ENCODE measurements at places on chromosomes 2 and 18.

DNA sequence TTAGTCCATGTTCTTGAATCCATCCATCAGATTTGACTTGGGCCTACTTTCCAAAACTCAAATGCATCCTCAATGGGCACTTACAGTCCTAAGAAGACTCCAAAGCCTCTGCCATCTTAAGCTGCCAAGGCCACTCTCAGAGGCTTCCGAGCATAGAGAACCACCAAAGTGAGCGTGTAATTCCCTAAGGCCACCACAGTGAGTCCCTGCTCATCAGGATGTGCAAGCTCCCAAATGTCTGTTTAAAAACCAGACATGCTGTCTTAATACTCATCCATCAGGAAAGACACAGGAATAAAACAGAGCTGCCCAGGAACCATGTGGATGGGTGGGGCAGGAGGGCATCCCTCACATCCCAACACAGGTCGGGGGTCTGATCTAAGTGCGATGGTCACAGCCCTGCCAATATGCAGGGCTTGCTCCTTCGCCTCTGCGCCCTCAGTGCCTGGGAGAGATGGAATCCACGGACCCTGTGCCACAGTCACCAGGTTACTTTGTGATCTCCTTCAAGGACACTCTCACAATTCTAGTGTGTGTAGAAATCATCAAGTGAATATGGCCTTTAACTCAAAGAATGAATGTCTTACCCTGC is 80.4 kb downstream of the POLR1A start:
- DNase-seq, result no peak

- no peak for DNase-seq
These were observed 159.9 kb downstream of the PDE1A start for GRCh38 chr2:182266909-182267308.

- DNase-seq, result no peak
These were observed 69.5 kb upstream of the PELI1 start for GRCh38 chr2:64213532-64214275.

DNA sequence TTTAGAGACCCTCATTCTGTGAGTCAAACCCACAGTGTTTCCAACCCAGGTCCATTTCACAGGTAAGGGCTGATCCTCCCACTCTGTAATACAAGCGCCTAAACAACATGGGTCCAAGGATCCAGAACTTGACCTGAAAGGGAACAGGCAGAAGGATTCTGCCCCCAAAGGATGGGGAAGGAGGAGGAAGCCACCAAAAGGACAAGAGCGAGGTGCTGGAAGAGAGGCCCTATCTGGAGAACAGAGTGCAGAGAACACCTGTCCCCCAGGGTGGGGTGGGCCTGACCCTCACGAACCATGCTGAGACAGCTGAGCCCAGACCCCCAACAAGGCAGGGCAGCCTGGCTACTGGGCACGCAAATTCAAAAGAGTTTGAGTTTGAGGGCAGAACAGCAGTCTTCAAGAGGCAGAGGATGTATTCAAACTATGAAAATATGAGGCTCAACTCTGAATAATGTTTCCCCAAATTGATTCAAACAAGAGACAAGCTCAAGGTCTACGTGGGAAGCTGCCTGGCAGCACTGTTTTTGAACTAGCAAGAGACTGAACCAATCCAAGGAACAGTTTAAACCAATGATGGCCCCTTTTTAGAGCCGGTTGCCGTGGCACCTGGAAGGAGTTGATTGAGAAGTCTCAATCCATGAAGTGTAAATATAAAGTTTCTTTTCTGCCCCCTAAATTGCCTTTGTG is 212.7 kb downstream of the ALPK2 start:
- DNase-seq, result no peak

DNA sequence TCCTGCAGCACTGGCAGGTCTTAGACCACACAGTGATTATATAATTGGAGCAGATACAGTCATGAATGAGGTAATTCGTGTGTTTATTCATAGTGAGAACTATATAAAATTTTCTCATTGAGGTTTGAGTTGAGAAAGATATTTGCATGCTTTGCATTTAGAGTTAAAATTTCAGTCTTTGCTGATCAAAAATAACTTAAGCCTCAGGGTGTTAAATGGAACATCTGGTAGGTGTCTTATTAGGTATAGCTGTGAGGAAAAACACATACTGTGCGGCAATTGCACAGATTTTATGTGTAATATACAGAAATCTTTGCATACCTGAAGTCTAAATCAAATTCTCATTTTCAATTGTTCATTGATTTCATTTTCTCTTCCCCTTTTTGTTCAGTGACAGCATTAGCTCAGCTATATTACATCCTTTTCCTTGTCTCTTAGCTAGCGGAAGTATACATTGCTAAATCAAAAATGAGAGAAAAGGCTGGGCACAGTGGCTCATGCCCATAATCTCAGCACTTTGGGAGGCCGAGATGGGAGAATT is 21.2 kb downstream of the GORASP2 start:
- no peak for DNase-seq

- DNase-seq, result no peak
These were observed 5.8 kb upstream of the SAG start for GRCh38 chr2:233301811-233302210.

- no peak for DNase-seq
These were observed 2108.8 kb upstream of the PIK3C3 start for GRCh38 chr18:39846265-39846664.

GRCh38 chr2:138020432-138020831 is 56.2 kb downstream of the HNMT start:
- no peak for DNase-seq

DNA sequence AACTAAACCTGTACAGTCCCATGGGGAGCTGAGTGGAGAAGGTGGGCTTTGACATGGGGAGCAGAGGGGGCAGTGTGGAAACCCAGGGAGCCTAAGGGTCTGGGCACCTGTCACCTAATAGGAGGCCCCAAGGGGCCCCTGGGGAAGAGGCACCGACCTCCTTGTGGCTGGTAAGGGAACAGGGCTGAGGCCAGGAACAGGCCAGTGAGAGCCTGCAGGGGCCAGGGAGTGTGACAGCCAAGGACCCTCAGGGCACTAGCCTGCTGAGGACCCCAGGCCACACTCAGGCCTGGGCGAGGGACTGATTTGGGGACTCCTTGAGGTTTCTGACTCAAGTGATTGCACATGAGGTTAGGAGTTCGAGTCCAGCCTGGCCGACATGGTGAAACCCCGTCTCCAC is 24.5 kb upstream of the ALPP start:
- DNase-seq, result no peak

GRCh38 chr2:164599954-164600589 is 21.2 kb downstream of the GRB14 start:
- no peak for DNase-seq

DNA sequence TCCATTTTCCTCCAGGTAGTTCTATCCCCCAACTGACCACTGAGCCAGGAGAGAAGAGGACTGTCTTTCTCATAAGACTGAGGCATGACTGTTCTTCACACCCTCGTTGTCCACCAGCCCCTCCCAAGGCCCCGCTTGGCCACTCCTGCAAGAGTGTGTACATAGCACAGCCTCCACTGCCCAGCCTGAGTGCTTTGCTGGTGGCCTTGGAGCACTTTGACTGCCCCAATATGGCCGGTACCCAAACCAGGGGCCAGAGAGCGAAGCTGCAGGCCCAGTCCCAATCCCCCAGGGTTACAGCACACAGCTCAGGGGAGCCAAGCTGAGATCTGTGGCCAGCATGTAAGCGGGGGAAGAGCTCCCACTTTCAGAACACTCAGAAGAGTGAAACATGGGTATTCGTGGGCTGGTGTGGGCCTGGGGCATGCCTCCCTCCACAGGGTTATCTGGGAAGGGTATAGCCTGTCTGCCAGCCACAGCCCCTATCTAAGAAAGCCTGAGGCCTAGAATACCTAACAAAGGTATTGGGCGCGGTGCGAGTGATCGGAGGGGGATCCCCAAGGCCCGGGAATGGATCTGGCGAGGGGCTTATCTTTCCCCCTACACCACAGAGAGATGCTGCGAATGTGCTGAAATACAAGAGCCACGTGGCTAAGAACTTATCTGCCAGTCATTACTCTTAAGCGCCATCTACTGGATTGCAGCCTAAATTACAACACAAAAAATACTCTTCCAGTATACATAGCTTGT is 163.8 kb downstream of the WDPCP start:
- DNase-seq, result peak; percentile 10

GRCh38 chr2:11019614-11020013 is 107.9 kb downstream of the KCNF1 start:
- DNase-seq, result no peak

GRCh38 chr2:128108166-128108565 is 17.2 kb downstream of the UGGT1 start:
- DNase-seq, result no peak

DNA sequence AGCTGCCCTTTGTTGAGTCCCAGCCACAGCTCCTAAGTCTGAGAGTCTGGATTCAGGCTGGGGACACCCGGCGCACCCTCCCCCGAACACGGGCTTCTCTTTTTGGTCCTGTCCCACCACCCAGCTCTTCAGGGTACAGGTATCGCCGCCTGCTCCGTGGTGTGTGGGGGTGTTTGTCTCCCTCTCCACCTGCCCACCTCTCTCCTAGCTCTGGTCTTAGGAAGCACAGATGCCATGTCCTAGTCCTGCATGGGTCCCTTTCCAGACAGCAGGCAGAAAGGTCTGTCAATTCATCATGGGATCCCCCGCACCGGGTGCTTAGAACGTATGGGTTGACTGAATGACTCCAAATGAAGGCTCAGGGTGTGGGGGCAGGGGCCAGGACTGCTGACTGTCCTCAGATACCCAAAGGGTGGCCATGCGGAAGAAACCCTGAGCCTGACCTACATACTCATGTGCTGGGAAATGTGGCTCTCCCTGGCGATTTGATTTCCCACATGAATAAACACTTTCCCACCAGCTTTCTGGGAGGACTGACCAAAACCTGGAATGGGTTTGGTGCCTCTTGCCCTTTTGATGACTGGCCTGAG is 156.8 kb downstream of the CELF4 start:
- no peak for DNase-seq

DNA sequence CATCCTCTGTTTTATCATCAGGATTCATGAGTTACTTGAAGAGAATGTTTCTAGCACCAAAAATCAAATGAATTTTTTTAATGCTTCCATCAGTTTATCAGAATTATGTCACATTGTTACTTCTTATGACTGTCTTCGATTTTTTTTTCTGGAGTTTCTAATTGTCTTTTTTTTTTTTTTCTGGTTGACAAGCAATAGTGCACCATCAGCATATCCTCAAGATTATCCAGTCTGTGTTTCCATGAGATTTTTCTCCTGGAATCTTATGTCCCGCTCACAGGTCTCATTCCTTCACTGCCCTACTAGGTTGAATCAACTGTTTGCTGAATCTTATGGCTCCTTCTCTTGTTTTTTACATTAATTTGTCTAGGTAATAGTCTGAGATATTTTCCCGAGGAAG is 16.0 kb downstream of the R3HDM1 start:
- no peak for DNase-seq

DNA sequence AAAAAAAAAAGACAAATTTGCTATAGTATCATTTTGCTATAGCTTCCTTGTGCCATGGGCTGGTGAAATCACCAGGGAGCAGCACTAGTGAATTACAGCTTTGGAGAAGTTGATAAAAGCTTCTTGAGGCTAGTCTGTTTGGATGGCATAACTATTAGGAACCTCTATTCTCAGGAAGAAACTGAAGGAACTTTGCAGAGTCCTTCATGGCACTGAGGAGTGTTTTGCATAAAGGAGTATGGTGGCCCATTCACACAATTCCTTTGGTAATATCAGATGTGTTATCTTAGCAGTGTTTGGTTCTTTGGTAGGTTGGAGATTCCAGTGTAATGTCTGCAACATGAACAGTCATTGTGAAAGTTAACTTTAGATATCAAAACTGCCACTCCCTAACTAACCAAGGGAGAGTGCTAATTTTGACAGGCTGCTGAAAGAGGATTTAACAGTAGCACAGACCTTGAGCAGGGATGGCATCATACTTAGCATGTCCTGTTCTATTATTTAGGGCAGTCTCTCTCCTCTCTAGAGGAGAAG is 76.6 kb upstream of the ZFP36L2 start:
- DNase-seq, result no peak

GRCh38 chr2:60371681-60372080 is 181.8 kb downstream of the BCL11A start:
- DNase-seq, result no peak

DNA sequence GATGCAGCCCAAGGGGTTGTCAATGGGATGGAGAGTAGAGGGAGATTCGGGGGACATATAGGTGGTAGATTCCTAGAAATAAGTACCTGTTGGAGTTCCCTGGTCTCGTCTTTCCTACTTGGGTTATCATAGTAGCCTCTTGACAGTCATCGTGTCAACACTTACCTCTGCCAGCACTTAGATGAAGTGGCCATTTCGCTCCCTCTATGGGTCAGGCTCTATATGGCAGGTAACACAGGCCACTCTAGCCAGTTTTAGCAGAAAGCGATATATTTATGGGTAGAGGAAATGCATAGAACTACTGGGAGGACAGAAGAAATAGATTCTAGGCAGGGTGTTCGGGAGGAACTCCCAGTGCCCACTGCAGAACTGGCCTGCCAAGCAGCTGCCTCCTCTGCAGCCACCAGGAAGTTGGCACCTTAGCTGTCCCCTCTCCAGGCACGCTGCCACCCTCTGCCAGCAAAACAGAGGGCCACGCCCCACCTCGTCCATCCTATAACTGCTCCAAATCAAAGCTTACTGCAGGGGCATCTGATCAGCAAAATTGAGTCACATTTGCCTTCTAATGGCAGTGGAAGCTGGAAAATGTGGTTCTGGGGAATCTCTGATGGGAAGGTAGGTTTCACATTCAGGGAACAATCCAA is 181.3 kb downstream of the INSIG2 start:
- DNase-seq, result no peak

DNA sequence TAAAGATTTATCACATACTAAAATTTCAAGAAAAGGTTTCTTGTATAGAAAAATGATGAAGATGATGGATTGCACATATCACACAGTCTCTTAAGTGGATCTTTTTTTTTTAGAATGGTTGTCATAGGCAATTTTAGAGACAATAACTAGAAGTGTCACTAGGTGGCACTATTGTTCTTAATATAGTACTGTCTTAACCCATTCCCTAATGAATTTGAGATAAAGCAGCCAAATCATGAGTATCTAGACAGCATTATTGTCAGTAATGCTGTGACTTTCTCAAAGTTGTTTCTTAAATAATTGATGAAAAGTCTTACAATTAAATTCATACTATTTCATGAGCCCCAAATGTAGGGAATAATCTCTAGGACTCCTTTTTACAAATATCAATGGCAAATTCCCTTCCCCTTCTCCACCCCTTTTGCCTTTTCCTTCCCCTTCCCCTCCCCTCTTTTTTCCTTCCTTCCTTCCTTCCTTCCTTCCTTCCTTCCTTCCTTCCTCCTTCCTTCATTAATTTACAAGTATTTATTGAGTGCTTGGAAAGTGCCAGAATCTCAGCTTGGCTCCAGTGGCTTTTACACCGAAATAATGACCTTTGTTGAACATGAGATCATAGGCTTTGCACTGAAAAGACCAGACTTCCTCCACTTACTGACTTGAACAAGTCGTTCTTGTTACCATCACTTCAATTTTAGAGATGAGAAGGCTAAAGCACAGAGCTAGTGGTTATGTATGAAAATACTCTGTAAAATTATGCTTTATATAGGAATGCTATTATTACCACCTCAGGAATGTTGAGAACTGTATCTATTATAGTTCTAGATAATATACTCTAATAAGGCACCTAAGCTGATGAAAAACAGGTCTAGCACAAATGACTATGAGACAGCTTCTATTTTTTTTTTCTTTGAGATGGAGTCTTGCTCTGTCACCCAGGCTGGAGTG is 19.8 kb downstream of the MYL12B start:
- no peak for DNase-seq

Data from HuH-7.5 (cell line).